Activated naive CD8-positive, alpha-beta T cell treated with anti-CD3 and anti-CD28 coated beads, Interleukin-2, amount 50 U/mL, for 16 hours (primary cell): ENCODE measurements at places on chromosomes 12 and 14.

DNA sequence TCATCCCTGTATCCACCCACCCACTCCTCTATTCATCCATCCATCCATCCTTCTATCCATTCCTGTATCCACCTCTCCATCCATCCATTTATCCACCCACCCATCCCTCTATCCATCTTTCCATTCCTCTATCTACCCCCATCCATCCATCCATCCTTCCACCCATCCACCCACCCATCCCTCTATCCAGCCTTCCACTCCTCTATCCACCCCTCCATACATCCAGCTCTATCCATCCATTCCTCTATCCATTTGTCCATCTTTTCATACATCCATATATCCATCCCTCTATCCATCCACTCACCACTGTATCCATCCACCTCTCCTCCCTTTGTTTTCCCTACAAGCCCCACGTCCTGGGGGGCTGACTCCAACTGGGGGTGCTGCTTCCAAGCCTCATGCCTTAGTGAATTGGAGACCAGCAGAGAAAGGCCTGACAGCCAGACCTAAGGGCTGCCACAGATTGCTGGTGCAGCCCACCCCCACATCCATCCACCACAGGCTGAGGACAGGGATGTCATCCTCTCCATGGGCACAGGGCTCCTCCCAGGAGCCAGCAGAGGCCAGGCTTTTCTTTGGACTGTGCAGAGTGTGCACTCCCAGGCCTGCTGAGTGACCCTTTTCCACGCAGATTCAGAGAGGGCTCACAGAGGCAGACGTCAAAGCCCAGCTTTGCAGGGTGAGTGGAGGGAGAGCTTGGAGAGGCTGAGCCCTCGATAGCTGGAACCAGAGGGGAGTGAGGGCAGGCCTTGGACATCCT lies 18.9 kb upstream of the GPR132 start:
- DNase-seq = no peak

DNA sequence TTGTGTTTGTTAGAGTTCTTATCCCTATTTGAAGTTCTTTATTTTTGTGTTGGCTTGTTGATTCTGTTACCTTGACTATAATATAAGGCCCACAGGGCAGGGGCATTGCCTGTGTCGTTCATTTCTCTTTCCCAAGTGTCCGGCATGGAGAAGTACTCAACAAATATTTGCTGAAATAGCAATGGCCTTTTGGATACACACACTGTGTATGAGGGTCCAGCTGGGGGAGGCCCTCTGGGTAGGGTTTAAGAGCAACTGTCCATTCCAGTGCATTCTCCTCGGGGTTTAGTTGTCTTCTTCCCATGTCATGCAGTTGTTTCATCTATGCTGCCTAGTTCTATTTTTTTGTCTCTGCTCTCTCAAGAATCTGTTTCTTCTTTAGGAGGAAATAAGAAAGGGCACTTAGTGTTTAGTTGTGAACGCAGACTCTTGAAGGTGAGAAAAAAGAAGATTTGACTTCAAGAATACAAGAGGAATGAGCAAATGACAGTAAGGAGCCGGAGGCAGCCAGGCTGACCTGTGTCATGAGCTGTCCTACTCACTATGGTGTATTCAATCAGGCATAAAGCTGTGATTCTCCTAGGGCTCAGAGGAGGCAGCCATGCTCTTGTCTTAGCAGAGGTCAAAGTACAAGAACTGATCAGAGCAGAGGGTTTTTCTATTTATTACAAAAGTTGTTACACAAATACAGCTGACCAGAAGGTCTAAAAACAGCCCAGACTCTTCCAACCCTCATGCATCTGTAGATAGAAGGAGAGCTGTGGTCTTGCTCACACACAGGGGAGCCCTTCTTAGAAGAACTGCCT lies 10.2 kb downstream of the ERG28 start:
- no peak for DNase-seq

DNA sequence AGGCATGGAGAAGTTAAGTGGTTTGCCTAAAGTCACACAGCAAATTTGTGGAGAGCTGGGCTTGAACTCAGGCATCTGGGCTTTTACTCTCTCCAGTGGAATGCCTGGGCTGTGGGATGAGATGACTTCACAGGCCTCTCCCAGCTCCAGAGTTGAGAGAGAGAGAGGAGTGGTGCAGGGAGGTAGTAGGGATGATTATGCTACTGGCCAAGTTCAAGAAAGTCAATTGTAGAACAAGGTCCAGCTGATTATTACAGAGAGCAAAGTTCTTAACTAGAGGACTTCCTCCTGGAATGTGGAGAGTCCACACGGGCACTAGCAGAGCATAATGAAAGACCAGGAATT lies 769 bp upstream of the EMP1 start:
- DNase-seq = no peak

DNA sequence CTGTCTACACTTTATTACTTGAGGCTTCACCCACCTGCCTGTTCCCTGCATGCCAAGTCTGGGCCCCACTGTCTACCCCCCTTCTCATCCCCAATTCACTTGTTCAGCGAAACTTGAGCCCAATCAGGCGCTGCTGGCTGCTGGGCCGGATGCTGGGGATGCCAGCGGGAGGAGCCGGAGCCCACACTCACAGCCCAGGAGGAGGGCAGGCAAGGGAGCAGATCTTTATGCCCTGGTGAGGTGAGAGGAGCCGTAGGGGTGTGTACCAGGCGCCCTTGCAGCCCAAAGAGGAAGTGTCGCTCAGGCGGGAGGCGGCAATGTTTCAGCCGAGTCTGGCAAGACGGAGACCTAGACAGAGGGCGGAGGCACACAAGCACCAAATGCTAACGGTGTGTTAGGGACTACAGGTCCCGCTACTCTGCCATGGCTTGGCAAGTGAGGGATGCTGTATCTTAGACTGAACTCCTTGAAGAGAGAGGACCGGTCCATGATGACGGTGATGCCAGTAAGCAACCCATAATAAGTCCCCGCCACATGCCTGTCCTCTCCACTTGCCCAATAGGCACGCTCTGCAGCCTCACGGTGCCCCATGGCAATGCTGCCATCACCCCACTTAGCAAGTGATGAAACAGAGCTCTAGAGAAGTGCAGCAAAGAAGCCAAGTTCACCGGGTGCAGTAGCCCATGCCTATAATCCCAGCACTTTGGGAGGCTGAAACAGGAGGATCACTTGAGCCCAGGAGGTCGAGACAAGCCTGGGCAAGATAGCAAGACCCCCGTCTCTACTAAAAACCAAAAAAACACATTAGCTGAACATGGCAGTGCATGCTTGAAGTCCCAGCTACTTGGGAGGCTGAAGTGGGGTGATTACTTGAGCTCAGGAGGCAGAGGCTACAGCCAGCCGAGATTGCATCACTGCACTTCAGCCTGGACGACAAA lies 41.6 kb downstream of the LRRC74A start:
- no peak for DNase-seq

DNA sequence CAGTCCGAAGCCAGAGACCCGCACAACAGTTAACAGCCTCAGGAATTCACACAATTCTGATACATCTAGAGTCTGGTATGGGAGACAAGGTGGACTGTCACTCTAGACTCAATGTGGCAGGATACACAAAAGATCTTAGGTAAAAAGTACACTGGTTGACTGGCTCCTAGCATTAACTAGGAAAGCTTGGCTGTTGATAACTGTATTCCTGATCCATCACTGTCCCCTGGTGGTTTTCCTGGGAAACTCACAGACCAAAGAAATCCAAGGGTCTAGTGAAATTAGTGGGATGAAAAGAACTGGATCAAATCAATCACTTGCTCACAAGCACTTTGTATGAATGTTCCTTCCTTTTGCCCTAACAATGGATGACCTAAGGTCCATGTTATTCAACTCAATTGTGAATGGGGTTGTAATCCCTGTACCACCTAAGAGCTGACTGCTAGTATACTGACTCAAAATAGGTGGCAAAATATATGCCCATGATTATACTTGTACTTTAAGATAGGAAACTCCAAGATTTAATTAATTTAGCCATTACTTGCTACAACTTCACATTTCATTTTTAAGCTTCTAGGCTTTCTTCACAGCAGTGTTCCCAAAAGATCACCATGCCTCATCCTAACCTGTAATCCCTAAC lies 14.0 kb downstream of the NPC2 start:
- DNase-seq = no peak

DNA sequence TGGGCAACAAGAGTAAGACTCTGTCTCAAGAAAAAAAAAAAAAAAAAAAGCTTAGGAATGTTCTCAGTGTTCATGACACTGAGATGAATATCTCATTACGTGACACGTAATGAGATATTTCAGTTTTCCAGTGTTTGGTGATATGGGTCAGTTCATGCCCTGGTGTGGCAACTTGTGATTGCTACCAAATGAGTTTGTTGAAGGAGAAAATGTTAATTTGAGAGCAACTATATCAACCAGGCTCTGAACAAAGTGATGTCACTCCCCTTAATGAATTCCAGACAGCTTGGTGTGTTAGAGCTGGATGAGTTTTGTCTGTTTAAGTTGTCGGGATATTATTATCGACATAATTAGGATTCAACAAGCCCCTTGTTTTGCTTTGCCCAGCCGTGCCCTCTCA lies 211.7 kb downstream of the DPF3 start:
- no peak for DNase-seq

- no peak for DNase-seq
Measured at GRCh38 chr12:70661466-70662161, 24.4 kb upstream of the PTPRB start.

DNA sequence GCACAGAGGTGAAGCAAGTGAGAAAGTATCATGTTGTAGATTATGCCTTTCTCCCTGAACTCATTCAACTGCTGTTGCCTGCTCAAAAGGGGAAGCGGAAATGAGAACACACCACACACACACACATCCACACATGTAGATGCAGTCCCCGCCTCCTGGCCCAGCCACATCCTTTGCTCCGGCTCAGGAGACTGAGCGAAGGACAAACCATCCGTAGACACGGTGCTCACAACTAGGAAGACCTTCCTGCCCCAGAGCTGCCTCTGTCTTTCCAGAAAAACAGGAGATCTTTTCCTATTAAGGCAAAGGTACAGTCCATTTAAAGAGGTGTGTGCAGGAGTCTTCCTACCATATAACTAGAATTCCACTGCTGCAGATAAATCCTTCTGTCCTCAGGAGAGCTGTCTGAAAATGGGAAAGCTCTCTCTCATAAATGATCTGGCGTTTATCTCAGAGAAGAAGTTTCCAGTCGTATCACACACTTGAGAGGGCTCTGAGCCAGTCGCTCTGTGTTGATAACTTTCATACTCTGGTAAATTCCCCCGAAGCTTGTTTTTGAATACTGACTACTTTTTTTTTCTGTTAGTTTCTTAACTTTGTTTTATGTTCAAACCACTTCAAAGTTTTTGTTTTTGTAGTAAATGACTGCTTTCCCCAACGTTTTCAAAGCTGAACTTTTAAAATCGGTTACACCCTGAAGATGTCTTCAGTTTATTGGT lies at the start of gene TESPA1:
Gene TESPA1, minus strand, starts transcription at position 105 of the 719 bp plus-strand sequence. CDS start 10,200 bp downstream, outside the sequence.
- DNase-seq = peak; percentile 56

GRCh38 chr14:24310265-24310645 lies 315 bp downstream of the LTB4R2 start:
- no peak for DNase-seq

- DNase-seq = no peak
Measured at GRCh38 chr14:86847140-86847539, 1145.8 kb downstream of the GALC start.

GRCh38 chr12:3832738-3833137 lies 40.5 kb downstream of the PARP11 start:
- DNase-seq = no peak

DNA sequence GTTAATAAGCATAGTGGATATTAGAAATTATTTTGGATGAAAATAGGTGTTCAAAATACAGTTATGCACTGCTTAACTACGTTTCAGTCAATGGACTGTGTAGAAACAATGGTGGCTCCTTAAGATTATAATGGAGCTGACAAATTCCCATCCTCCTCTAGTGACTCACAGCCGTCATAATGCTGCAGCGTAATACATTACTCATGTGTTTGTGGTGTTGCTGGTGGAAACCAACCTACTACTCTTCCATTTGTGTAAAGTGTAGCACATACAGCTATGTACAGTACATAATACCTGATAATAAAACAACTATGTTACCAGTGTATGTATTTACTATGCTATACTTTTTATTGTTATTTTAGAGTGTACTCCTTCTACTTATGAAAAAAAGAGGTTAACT lies 111.2 kb upstream of the TMCC3 start:
- no peak for DNase-seq

- DNase-seq = no peak
Measured at GRCh38 chr12:39012870-39013269, 107.5 kb upstream of the CPNE8 start.

DNA sequence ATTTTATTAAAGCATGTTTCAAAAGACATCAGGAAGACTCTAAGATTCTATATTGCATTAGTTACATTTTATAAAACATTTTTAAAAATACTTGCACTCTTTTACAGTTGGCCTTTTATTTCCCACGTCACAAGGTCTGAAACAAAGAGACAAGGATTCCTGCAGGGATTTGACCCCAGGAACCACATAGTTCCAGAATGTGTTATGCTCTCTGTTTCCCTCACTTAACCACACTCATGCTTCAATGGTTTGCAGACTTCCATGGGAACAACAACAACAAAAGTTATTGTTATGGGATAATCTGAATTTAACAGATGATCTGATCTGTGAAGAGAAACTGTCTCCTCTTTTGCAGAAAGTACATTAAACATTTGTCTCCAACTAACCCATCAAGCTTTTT lies 104.3 kb upstream of the PPFIA2 start:
- no peak for DNase-seq

DNA sequence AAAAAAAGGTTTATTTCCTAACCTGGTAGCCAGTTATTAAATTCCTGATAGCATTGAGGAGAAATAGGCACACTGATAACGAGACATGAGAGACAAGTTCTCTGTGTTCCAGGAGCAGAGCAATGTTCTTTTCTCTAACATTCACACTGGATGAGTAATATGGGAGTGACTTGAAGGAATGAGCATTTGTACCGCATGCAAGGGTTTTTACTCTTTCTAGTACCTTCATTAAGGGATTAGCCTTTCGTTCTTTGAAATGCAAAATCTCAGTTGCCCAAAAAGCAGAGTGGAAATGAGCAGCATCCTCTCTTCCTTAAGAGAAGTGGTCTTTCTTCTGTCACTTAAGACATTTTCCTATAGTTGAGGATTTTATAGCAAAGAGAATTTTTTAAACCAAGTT lies 54.7 kb downstream of the FGD4 start:
- DNase-seq = no peak

DNA sequence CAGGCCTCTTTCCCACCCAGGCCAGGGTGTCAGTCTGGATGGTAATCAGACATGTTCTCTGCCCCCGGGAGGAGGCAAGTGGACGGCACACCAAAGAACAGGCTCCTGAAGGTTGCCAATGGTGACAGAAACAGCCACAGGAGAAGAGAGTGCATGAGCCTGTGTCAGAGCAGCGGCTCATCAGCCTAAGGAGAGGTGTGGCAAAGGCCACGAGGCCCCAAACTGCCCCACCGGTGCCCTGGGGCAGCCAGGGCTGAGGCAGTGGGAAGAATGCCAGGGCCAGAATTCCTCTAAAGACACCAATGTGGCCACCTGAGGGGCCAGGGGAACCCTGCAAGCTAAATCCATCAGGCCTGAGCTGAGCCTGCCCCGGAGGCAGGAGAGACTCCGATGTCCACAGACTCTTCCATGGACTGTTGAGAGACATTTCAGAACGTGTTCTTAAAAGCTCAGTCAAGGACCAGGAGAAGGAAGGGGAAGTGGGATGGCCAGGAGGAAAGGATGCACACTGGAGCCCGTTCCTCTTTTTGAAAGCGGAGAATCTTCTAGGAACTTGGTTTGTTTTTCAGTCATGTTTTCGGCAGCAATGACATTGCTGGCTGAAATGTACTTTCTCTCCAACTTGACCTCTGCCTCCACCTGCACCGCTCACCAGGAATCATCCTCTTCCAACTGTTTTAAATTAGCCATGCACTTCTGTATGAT lies 176.3 kb upstream of the FKBP4 start:
- DNase-seq = no peak

GRCh38 chr14:93870377-93870776 lies 56.8 kb upstream of the FAM181A start:
- no peak for DNase-seq
